Urothelium cell line (cell line): ENCODE measurements at places on chromosomes 5 and 9.

GRCh38 chr9:80144406-80144805 lies 572.6 kb downstream of the TLE4 start:
- DNase-seq = no peak

GRCh38 chr9:5786370-5787127 lies 46.4 kb downstream of the ERMP1 start:
- no peak for DNase-seq

DNA sequence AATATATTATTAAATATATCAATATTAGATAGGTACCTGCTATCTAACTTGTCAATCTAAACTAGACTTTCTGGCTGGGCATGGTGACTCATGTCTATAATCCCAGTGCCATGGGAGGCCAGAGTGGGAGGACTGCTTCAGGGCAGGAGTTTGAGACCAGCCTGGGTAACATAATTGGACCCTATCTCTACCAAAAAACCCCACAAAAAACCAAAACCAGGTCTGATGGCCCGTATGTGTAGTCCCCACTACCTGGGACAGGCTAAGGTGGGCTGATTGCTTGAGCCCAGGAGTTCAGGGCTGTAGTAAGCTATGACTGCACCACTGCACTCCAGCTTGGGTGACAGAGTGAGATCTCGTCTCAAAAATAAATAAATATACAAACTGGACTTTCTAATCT lies 55.0 kb downstream of the PJA2 start:
- no peak for DNase-seq

- peak; percentile 85 for DNase-seq
Measured at GRCh38 chr5:180090098-180090768, 18.7 kb upstream of the RNF130 start.

GRCh38 chr5:113489299-113489698 lies 1.0 kb upstream of the MCC start:
- peak; percentile 86 for DNase-seq

DNA sequence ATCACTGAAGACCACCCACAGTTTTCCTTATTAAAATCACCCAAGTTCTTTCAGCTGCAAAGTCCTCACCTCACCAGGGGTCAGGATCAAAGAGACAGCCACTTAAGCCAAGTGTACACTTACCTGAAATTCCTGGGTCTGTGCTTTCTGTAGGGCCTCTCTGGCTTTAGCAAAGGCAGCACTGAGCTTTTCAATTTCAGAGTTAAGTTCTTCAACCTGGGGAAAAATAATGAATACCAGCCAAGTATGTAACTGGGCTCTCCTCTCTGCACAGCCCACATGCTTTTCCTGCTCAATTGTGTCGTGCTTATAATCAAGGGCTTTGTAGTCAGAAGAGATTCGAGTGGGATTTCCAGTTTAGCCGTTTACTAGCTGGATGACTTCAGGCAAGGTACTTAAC lies 55.1 kb downstream of the CDK5RAP2 start:
- no peak for DNase-seq

- peak; percentile 4 for DNase-seq
Measured at GRCh38 chr5:138463419-138464007, 1.8 kb upstream of the EGR1 start.

GRCh38 chr5:125236007-125236406 lies 489.6 kb upstream of the ZNF608 start:
- no peak for DNase-seq

GRCh38 chr5:119063579-119064379 lies 7.1 kb upstream of the DMXL1 start:
- no peak for DNase-seq

GRCh38 chr5:146681585-146682105 lies 165.7 kb upstream of the GPR151 start:
- DNase-seq = no peak

- no peak for DNase-seq
Measured at GRCh38 chr5:95181644-95182043, 103.2 kb downstream of the MCTP1 start.

DNA sequence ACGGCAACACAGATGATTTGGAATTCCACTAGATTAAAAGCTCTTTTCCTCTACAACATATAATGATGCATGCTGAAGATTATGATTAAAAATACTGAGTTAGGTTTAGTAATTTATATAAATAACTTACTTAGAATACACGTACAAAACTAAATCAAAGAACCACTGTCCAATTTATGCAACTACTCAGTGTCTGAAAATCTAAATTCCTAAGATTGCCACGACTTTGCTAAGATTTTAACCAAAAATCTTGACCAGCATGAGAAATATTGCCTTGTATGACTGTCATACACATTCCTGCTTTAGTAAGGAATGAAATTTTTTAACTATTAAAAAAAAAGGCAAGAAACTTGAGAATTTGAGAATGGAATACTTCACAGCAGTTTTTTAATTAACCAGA lies 292.4 kb downstream of the ZNF608 start:
- DNase-seq = no peak

DNA sequence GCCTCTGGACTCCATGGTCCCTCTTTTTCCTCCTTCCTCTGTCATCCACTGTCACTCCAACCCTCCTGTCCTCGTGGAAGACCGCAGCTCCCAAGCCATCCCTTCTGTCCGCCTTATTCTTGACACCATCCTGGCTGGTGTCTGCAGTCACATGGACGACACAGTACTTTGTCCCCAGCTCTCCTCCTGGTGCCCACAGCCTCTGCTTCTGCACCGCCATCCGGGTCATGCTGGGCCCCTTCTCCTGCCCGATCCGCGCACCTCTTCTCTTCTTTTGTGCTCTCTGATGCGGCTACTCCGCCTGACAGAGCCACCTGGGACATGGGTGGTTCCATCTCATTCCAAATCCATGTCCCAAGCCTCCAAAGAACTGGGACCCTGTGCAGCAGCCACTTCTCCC lies 22.5 kb downstream of the ROPN1L start:
- no peak for DNase-seq

GRCh38 chr5:169893571-169893970 lies 86.7 kb downstream of the INSYN2B start:
- no peak for DNase-seq

GRCh38 chr9:20835377-20836286 lies 151.6 kb downstream of the FOCAD start:
- DNase-seq = peak; percentile 9

DNA sequence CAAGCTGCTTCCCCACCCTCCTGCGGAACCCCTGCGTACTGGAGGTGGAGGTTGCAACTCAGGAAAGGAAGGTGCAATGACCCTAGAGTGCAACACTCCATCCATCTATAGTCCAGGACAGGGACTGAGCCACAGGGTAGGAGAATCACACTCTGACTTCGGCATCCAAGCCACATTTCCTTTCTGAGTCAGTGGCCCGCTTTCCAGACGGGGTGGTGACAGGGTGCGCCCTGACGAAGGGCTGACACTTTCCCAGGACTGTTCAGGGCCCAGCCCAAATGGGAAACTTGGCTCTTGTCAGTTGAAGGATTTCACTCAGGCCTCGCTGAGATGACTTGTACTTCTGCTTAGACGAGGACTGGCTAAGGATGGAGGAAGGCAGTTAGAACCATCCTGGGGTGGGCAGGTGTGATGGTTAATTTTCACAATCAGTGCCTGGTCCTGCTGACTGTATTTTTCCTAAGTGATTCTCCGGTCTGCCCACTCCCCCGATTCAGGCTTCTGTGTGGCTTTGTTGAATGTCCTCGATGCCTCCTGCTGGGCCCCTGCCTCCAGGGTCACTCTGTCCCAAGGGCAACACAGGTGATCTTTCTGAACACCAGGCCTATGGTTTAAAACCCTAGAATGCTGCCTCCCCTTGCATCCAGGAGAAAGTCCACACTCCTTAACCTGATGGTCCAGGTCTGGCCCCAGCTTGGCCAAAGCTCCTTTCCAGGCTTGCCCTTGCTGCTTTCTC lies 228.1 kb downstream of the FSTL4 start:
- DNase-seq = no peak

- peak; percentile 97 for DNase-seq
Measured at GRCh38 chr5:174724484-174725260, at the start of gene MSX2. Gene MSX2 (plus strand): TSS chr5:174724582. CDS start chr5:174724660, 78 bp downstream.
